ENCODE measurements at places on chromosomes 16 and 17.
A peak's percentile ranks its signal among the peaks of the same experiment; 100 is the strongest.

GRCh38 chr17:49969134-49969759 lies at the start of gene DLX4:
TSS of gene DLX4 (plus strand) at chr17:49969190. CDS start at chr17:49969469, 279 bp downstream.
- DNase-seq: peak; percentile 70

DNA sequence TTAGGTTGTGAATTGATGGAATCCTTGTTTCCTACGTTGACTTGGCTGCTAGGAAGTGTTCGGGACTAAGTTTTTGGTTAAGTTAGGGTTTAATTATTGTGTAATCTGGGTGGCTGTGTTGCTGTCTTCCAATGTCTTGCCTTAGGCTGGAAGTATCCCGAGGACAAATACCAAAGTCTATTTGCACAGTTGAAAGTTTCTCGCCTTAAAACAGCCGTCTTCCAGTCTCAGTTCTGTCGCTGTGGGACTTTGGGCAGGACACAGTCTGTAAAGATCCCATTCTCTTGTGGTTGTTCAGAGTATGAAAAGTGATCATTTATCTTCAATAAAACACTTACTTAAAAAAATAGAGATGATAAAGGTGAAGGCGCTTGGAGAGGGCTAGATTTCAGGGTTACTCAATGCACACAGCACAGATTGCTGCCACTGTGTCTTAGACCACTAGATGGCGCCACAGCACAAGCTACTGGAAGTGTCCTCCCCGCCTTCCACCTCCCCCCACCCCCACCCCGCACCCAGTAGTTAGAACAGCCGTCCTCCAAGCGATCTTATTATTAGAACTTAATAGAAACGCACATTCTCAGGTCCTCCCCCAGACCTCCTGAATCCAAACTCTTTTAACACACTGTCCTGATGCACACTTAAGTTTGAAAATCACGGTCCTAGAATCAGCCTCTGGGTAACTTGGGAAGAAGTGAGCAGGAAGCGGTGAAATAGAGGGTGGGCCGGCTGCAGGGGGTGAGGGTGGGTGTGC lies 45.8 kb downstream of the AKAP1 start:
- DNase-seq: no peak

GRCh38 chr17:80456465-80457235 lies 19.8 kb downstream of the NPTX1 start:
- no peak for DNase-seq

- no peak for DNase-seq
Measured at GRCh38 chr17:13925579-13925978, 143.7 kb upstream of the COX10 start.

GRCh38 chr16:8885674-8886592 lies 3.8 kb downstream of the LITAFD start:
- no peak for DNase-seq

- no peak for DNase-seq
Measured at GRCh38 chr16:90043526-90043925, 24.3 kb upstream of the DBNDD1 start.

DNA sequence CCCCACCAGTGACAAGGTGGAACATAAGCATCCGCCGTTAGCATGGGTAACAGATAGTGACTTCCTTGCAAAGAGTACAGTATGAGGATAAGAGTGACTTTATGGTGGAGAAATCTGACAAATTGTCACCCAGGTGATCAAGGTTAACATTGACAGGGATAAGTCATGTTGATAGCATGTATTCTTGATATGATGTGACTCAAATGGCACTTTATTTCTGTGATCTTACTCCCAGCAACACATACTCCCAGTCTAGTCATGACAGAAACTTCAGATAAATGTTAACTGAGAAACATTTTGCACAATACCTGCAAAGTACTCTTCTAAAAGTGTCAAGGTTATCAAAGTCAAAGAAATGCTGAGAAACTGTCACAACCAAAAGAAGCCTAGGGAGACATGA lies 588.6 kb upstream of the KIF2B start:
- no peak for DNase-seq

DNA sequence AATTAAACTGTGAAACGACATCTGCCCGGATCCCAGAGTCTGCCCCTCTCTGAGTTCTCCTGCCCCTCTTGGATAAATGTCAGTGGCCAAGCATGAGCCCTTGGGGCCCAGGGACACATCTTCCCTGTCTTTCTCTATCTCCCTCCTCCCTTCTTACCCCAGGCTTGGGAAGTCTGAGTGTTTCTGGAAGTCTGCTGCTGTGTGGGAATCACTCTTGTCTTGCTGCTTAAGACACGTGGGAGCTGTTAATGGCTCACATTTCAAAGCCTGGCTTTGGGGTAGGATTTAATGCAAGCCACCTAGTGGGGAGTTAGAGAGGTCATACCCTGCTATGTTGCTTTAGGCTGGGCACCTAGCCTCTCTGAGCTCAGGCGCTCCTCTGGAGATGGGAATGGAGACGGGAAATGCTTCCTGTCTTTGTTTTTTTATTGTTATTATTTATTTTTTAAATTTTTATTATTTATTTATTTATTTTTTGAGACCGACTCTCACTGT lies 218.5 kb upstream of the CIBAR2 start:
- DNase-seq: no peak

GRCh38 chr16:73306901-73307413 lies 259.0 kb upstream of the ZFHX3 start:
- no peak for DNase-seq

GRCh38 chr17:10875430-10875851 lies 37.6 kb upstream of the PIRT start:
- no peak for DNase-seq

- DNase-seq: no peak
Measured at GRCh38 chr17:13400491-13400890, 201.2 kb downstream of the HS3ST3A1 start.

- no peak for DNase-seq
Measured at GRCh38 chr17:72382971-72383722, 262.3 kb downstream of the SOX9 start.

GRCh38 chr16:16045296-16045695 lies 95.9 kb downstream of the ABCC1 start:
- no peak for DNase-seq

- DNase-seq: no peak
Measured at GRCh38 chr17:78163881-78164747, 4.3 kb upstream of the SYNGR2 start.

- DNase-seq: no peak
Measured at GRCh38 chr17:64504769-64505339, 1.2 kb downstream of the DDX5 start.

GRCh38 chr17:31533546-31534155 lies 142.2 kb downstream of the RAB11FIP4 start:
- no peak for DNase-seq

- no peak for DNase-seq
Measured at GRCh38 chr16:58236831-58237230, 38.9 kb upstream of the CSNK2A2 start.

- no peak for DNase-seq
Measured at GRCh38 chr16:386641-387156, 4.9 kb upstream of the PGAP6 start.

DNA sequence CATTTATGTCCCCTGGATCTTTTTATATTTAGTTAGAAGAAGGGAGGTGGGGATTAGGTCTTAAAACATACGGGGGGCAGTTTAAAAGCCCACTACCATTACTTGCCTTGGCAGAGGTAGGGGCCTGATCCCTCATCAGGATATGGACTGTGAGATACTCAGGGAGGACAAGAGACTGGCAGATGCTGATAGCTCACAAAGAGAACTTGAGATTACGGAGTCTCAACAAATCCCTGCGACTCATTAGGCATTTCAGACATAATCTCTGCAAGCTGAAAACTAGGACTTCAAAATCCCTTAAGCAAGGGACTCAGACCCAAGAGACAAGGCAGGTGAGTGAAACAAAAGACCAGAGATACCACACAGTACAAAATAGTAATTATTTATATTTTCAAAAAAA lies 23.2 kb downstream of the NXPH3 start:
- no peak for DNase-seq

- DNase-seq: no peak
Measured at GRCh38 chr16:76199681-76200220, 77.5 kb upstream of the CNTNAP4 start.

DNA sequence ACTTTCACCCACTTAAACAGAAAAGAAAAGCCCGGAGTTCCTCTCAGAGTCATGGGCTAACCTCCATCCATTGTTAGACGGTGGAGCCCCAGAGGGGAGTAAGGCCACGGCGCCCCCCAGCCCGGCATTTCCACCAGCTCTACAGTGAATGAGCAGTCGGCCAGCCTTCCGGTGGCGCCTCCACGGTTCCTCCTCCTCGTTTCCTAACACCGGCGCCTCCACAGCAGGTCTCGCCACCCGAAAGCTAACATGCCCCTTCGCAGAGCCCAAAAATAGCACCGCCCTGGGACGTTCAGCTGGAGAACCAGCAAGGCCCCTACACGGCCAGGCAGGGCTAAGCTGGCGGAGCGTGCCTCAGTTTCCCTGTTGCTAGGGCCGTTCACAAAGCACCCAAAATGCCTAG lies 858 bp downstream of the MMD start:
- DNase-seq: no peak

GRCh38 chr16:57745768-57746167 lies 10.2 kb downstream of the KATNB1 start:
- no peak for DNase-seq

- no peak for DNase-seq
Measured at GRCh38 chr17:73069841-73070240, 22.6 kb downstream of the SLC39A11 start.

- DNase-seq: no peak
Measured at GRCh38 chr17:50053654-50053960, 2.3 kb upstream of the ITGA3 start.

DNA sequence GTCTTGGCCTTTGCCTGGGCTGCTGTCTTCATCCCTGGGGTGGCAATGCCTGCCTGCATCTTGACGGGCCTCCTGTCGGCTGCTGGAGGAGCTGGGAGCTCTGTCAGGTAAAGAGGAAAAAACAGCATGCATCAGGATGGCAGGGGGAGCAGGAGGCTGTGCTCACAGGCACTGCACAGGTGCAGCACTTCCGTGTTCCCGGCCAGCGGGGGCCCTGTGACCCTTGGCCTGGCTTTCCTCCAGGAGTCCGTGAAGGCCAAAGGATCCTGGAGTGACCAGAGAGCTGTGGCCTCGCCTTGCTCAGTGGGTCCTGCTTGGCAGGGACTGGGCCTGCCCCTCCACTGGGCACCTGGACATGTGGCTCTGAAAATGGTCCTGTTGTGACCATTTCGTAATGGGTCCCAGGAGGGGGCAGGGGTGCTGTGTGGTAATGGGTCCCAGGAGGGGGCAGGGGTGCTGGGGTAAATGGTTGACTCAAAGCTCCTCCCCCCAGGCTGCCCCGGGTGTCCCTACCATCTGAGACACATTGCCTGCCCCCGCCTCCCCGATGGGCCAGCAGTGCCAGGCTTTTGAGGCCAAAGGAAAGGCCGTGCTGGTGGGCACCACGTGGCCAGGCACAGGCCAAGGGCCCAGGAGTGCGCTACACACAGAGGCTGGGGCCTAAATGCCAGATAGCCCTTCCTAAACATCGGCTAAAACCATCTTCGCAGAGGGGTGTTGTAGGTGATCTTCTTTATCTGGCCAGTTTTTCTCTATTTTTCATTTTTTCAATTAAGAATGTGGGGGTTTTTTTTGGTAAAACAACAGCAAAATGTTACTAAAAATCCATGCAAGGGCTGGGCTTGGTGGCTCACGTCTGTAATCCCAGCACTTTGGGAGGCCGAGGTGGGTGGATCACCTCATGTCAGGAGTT lies 4.0 kb upstream of the FASN start:
- DNase-seq: no peak

DNA sequence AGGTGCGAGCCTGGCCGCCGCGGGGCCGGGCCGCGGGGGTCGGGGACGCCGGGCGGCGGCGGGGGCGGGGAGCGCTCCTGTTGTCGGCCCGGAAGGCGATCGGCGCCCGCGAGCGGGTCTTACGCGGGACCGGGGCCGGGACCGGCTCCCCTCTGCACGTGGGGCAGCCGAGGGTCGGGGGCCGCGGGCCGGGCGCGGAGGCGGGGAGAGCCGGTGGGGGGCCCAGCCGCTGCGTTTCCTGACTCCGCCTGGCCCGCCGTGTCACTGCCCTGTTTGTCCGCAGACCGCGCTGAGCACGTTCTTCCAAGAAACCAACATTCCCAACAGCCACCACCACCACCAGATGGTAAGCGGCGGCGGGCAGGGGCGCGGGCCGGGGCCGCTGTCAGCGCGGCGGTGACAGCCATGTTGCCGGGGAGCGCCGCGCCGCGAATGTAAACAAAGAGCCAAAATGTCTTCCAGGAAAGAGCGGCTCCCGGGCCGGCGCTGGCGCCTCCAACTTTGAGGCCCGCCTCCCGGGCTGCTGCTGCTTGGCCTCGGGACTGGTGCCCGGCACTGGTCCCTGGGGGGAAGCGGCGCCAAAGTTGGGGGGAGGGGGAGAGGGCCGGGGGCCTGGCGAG lies 586 bp downstream of the UBALD2 start:
- DNase-seq: no peak

GRCh38 chr16:68719993-68720489 lies 17.1 kb upstream of the CDH1 start:
- DNase-seq: no peak

GRCh38 chr17:6558932-6559752 lies 2.8 kb upstream of the PITPNM3 start:
- DNase-seq: no peak

DNA sequence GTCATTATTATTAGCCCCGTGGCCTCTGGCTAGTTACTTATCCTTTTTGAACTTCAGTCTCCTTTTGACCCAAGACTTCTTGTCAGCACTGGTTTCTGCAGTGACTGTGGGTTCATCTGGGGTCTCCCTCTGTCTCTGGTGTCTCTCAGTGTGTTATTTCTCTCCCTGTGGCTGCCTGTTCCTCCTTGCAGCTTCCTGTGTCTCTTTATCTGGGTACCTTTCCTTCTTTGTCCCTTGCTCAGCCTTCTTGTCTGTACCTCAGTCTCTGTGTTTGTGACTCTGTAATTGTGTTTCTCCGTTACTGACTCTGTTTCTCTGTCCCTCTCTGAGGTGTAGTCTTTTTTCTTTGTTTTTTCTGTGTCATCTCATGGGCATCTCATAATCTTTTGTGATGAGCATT lies 102.6 kb upstream of the CDH11 start:
- no peak for DNase-seq

- peak; percentile 62 for DNase-seq
Measured at GRCh38 chr17:82205720-82206508, 6.7 kb downstream of the CCDC57 start.

GRCh38 chr17:31490019-31490650 lies 98.7 kb downstream of the RAB11FIP4 start:
- no peak for DNase-seq

GRCh38 chr16:70698901-70699300 lies 13.0 kb upstream of the MTSS2 start:
- DNase-seq: no peak

DNA sequence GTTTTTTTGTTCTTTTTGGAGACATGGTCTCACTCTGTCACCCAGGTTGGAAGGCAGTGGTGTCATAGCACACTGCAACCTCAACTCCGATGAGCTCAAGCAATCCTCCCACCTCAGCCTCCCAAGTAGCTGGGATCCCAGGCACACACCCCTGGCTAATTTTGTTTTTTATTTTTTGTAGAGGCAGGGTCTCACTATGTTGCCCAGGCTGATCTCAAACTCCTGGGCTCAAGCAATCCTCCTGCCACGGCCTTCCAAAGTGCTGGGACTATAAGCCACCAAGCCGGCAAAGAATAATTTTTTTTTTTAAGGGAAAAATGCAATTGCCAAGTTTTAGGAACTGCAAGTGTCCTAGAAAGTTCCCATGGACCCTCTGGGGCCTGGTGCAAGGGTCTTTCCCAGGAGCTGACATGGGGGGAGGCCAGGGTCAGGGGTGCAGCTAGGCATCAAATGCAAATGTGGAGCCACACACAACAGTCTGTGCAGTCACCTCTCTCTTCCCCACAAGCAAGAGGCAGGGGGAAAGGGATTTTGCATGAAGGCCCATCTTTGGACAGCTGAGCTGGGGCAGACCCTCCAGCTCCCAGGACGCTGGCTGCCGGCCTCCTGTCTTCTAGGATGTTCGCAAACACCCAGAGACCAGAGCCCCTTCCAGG lies 20.1 kb upstream of the BCAR1 start:
- DNase-seq: no peak

Data from NCI-H1048 (cell line).